ENCODE measurements at places on chromosomes 5 and 9.

- DNase-seq, result no peak
These were observed 6.0 kb upstream of the C1QTNF2 start for GRCh38 chr5:160376416-160376815.

GRCh38 chr9:123784518-123784917 lies 145.4 kb downstream of the DENND1A start:
- no peak for DNase-seq

GRCh38 chr9:79195879-79196278 lies 375.9 kb upstream of the TLE4 start:
- no peak for DNase-seq

- DNase-seq, result peak; percentile 42
These were observed 760 bp downstream of the NPR3 start for GRCh38 chr5:32711681-32712480.

DNA sequence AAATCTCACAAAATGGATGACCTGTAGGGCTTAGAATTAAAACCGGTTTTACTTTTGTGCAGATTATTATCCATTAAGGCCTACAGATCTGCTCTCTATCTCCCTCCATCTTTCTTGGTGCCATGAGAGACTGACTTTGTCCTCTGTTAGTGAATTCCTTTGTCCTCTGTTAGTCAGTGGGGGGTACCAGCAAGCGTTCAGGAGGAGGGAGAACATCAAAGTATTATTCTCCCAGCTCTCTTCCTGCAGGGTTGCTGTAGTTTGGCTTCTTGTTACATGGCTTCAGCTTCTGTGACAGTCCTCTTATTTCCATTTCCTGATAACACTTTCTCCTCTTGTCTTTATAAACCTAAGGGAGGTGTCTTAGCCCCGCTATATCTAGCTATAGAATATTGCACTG lies 850.5 kb upstream of the SEMA6A start:
- DNase-seq, result peak; percentile 38

DNA sequence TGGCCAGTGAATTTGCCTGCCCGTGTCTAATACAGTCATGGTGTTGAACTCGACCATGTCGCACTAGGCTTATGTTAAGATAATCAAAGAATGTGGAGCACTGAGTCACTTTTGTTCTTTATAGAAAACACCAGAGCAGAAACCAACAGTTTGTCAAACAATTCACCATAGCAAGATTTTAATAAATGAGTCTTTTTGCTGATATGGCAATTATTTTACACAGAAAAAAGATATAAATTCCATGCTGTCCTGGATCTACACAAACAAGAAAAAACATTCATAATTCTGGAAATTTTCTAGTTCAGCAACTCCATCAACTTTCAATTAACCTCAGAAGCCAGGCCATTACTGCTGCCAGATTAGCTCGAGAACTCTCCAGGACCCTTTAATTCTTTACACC lies 208.9 kb downstream of the ZNF608 start:
- DNase-seq, result no peak

- DNase-seq, result no peak
These were observed 121.8 kb upstream of the CNTLN start for GRCh38 chr9:17013010-17013409.

GRCh38 chr5:56710826-56711590 lies 104.3 kb upstream of the MAP3K1 start:
- DNase-seq, result no peak

- DNase-seq, result no peak
These were observed 41.6 kb upstream of the SLC12A7 start for GRCh38 chr5:1153428-1153827.

DNA sequence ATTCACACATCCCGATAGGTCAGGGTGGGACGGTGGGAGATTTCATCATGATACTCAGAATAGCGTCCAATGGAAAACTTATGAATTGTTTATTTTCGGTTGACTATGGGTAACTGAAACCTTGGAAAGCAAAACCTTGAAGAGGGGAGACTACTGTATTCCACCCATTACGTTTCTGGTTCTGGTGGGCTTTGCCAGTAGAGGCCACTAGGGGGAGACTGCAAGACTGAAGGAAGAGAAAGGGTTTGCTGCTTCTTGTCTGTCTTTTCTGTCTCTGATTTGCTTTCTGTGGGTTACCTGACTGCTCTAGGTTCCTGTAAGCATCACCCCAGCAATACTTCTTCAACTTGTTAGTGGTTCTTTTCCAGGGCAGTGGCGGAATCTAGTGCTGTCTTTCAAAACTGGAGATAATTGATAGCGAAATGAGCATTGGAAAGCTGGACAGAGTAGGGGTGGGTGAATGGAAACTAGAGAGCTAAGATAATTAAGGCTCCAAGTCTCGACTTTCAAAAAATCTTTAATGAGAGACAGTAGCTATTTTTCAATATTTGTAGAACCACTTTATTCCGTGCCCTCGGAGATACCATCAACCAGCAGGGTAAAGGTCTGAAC lies 27.0 kb downstream of the GRIN3A start:
- DNase-seq, result peak; percentile 56

DNA sequence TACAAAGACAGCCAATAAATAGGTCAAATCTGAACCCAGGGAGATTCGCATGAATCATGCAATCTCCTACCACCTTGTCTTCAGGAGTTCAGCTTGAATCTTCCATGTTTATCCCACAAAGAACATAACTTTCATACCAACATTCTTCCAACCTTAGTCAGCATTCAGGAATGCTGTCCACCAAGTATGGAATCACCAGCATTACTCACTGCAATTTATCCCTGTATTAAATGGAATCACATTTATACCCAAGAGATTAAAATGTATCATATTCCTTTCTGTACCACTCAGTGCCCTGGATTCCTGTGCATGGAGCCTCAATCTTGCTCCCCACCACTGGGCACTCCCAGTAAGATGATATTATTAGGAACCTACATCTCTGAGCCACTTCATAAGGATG lies 162.6 kb downstream of the GLIS3 start:
- peak; percentile 21 for DNase-seq

DNA sequence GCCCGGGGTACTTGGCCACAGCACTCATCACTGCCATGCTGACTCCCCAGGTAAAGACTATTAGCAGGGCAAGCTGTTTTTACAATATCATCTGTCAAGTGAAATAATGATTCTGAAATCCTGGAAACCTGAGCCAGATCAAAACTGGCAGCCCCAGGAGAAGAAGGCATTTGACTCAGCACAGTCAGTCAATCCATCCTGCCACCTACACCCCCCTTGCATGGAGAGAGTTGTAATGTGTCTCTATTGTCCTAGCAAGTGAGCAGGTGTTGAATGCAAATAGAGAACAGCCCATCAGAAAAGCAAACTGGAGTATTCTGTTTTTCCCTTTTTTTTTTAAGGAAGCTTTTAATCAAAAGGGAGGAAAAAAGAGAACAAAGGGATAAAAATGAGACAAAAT lies 291.2 kb downstream of the BRINP1 start:
- DNase-seq, result no peak

DNA sequence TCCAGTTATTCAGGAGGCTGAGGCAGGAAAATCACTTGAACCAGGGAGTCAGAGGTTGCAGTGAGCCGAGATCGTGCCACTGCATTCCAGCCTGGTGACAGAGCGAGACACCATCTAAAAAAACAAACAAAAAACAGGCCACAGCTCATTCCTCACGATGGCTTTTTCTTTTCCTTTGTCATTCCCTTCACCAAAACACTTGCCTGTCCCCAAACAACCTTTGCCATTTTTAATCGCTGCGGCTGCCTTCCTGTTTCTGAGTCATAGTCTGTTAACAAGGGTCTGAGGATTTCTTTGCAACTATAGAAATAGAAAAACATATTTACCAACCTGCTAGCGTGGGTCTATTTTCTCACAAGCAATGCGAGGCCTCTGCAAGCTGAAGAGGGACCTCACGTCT lies 123.0 kb upstream of the FSTL4 start:
- no peak for DNase-seq

- no peak for DNase-seq
These were observed 6.1 kb downstream of the DNAJB5 start for GRCh38 chr9:34995670-34996060.

Measured in iPS-NIHi11 (cell line).